ENCODE measurements at places on chromosomes 5 and 9.

DNA sequence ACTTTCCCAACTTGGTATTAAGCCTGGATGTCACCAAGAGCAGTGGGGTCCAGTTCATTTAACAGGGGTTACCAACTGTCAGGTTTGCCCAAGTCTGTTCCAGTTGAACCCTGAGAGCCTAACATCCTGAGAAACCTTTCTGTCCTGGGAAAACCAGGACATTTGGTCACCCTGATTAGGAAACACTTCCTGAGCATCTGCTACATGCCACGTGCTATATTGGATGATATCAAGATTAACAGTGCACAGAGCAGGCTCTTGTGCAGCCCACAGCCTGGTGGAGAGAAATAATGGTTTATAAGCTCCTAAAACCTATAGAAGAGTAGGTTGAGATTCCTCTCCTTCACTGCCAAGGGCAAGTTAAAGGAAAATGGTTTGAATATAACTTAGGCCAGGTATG is 102.9 kb upstream of the RAD23B start:
- no peak for DNase-seq

DNA sequence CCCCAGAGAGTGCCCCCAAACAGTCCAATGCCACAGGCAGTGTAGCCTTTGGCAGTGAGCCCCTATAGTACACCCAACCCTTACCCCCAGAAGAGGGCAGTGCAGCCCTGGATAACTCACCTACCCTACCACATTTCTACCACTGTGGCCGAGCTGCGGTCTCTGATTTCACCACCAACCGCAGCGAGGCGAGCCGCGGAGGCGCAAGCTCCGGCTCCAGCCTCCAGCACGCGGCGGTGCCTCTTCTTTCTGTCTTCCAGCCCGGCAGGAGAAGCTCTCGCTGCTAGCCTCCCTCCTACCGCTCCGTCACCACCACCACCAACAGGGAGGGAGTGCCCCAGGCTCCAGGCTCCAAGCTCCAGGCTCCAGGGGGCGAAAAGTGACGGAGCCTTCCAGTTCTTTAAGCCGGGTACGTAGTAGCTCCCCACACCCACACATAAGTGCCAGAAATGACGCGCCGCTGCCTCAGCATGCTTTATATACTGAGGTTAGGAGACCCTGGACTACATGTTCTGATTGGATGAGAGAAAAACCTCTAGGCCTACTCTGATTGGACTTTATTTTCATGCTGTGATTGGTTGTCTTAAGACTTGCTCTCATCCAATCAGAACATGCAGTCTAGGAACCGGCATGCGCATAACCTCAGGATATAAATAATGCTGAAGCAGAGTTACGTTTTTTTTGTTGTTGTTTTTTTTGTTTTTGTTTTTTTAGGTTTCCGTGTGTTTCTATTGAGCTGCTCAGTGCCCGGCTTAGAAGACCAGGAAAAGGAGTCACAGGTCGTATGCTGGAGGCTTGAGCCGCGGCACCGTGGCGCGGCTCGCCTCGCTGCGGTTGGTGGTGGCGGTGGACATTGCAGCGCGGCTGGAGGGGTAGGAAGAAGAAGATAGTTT is at the start of gene PCAT7:
PCAT7 (plus strand) TSS at position 645 of the 893 bp plus-strand sequence.
- DNase-seq: peak; percentile 75

GRCh38 chr5:41772056-41772455 is 98.2 kb downstream of the OXCT1 start:
- DNase-seq: no peak

DNA sequence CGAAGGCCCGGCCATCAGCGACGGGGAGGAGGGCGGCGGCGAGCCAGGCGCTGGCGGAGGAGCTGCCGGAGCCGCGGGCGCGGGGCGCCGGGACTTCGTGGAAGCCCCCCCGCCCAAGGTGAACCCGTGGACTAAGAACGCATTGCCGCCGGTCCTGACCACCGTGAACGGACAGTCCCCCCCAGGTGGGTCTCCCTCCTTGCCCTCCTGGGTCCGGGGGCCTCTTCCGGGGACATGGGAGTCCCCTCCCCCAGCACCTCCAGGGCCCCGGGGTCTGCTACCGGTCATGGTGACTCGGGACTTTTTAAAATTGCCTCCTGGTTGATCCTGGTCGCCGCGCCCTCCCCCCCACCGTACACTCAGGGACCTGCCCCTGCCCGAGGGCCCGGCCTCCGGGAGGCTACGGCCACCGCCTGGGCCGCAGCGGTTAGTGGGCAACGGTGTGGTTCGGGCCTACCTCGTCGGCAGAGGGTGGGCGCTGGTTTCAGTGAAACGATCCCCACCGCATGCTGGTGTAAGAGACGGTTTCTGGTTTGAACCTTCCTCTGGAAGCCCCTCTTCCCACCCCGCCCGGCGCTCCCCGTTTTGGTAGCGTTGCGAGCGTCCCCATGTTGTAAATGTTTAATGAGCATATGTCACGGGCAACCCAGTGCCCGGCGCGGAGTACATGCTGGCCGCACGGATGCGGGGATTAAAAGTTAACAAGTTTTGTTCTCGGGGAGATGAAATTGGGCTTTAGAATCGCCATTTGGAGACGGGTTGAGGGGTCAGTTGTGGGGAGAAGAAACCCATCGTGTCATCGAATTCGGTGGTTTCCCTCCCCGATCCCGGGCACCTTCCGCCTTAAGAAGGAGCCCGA is 1.1 kb downstream of the LARP1 start:
- peak; percentile 51 for DNase-seq

DNA sequence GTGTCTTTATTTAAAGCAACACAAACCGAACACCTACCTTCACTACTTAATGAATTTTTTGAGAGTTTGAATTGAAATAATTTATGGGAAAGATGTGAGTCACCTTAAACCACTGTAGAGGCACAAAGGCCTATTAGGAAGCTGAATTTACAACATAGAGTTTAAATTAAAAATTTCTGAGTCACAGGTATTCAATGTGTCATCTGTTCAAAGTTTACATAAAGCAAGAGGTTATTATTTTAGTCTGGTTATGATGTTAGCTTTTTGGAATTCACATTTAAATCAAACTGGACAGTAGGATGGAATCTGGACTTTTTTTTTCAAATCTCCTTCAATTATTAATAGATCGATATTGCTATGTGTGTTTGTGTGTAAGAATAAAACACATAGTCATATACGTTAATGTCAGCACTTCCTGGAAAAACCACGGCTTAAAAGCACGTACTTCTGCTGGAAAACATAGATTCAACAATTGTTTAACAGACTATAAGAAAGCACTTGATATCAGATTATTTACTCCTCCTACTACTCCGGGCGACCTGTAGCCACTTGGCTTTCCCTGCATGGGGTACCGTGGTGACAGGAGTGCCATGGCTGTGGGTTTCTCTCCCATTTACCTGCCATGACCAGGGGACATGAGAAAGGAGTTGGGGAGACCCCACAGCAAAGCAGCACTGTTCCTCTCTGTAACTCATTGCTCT is 638.6 kb downstream of the SEMA5A start:
- DNase-seq: no peak

- DNase-seq: no peak
These were observed 107.3 kb downstream of the ZDHHC21 start for GRCh38 chr9:14585730-14586473.

- DNase-seq: no peak
These were observed 42.7 kb downstream of the SUSD1 start for GRCh38 chr9:112132356-112132755.

DNA sequence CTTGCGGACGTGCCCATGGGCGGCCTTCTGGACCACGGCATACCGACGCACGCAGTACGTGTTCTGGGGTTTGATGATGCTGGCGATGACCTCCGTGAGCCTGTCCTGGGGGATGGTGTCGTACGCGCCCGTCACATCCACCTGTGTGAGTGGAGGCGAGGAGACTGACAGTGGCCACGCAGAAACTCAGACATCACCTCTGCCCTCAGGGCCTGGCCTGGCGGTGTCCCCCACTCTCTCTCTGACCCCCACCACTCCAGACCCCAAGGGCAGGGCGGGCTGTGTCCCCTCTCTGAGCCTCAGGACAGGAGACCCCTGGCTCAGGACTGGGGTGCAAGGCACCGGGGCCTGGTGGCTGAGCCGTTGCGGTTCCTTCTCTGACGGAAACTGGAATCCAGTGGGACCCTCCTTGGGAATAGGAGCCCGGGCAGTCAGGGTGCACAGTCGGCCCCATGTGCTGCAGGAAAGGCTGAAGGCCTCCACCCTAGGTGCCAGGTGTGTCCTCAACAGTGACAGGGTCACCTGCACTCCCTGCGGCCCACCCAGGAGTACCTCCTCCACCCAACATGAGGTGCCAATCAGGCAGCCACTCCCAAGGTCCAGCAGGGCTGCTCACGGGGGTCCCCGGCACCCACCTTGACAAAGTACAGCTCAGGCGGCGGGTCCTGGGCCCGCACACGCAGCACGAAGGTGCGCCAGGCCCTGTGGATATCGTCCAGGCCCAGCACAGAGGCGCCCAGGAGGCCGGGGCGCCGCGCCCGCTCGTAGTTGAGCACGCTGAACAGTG is 16.0 kb downstream of the TERT start:
- DNase-seq: peak; percentile 1

DNA sequence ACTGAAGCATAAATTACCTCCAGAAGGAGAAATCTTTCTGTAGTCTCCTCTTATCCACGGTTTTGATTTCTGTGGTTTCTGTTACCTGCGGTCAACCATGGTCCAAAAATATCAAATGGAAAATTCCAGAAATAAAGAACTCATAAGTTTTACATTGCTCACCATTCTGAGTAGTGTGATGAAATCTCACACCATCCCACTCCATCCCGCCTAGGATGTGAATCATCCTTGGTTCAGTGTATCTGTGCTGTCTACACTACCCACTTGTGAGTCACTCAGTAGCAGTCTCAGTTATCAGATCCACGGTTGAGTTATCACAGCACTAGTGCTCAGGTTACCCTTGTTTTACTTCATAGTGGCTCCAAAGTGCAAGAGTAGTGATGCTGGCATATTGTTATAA is 371.2 kb downstream of the NFIB start:
- DNase-seq: no peak

All from nephron progenitor cell (in vitro differentiated cells).